ENCODE measurements at places on chromosomes 1 and 21.

GRCh38 chr1:15709226-15709625 is 25.1 kb downstream of the PLEKHM2 start:
- no peak for DNase-seq

- DNase-seq = no peak
These were observed 33.0 kb upstream of the KCNN3 start for GRCh38 chr1:154902938-154903566.

DNA sequence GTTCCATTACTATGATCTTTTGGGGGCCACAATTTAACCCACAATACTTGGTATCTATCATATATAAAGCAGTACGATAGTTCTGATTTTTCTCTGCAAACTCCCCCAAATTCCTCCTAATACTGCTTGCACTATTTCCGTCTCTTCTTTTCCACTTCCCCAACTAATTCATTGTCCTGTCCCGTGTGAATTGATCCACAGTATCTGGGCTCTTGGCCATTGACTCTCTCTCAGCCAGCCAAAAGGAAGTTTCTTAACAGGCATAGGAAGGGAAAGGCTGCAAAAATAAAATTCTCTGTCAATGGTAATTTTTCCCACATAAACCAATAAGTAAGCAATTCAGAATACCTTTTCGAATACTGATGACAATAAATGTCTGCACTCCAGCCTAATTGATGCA is 91.7 kb upstream of the DSCAM start:
- no peak for DNase-seq

DNA sequence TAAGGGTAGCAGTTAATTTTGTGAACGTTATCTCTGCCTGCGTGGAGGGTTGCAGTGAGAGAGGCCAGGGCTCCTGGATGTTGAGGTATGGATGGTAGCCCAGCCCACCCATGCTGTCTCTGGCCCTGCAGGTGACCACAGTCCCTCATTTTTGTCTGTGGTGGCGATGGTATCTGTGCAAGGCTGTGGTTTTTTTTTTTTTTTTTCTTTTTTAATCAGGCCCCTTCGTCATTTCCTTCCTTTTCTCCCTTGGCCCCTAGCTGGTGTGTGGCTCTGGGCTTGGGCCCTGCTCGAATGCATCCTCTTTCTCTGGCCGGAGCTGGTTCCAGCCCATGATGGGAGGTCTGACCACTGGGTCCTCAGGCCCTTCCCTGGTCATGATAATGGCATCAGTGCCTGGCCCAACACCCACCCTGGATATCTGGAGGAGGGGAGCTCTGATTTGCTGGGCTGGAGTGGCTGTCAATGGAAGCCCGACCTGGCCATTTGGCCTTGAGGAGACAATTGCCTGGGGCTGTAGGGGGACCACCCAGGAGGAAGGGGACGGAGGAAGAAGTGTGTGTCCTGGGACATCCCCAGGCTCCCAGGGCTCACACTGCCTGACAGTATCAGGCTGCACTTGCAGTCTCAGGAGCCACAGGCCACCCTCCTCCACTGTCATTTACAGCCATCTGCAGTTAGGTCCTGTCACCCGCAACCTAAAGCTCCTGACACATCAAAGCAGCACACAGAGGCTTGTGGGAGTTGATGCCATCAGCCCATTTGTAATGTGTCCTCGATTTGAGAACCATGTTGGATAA is 8.1 kb upstream of the RNF187 start:
- no peak for DNase-seq

DNA sequence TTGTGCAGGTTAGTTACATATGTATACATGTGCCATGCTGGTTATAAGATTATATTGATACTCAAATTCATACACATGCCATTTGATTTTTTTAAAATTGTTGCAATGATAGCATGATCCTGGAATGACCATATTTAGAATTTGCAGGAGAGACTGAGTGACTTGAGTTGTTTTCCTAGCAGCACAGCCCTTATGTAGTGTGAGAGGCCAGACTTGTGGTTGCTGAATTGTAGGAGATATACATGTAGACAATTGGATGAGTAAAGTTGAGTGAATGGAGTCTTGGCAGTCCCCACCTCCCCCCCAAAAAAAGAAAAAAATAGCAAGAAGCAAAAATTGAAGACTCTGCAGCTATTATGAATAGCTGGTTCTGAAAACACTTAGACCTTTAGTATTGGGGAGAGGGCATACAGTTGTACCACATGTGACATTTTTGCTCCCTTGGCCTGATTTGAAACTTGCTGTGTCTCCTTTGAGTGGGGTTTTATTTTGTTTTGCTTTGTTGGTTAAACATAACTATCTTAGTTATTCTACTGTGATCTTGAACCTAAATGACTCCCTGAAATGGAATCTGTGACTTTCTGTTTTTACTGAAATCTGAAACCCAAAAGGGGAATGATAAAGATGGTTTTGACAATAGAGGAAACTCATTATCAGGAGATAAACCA is 280.3 kb downstream of the HMCN1 start:
- DNase-seq = no peak

DNA sequence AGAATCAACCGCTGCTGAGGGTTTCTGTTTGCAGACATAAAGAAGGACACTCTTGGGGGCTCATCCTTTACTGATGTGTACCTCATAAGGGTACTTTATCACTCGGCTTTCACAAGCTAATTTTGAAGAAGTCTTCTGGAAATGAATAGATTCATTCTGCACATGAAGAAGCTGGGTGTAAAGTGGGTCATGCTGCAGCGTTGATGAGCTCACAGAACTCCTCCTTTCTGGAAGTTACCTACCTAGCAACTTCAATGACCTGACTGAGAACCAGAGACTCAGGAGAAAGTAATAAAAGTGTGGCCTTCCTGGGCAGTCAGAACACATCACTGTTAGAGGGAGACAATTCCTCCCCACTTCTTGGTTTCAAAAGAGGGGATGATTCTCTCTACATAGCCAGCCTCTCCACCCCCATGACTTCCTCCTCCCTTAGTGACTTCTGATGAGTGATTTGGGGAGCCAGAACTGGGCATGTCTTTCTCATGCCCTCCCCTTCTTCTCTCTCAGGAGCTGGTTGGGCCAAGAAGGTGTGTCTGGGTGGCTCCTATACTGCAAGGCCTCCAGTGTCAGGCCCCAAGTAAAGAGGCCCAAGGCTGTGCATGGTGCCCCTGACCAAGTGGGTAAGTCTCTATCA is 27.0 kb downstream of the PCNX2 start:
- no peak for DNase-seq

GRCh38 chr1:7366955-7367665 is 404.0 kb upstream of the VAMP3 start:
- no peak for DNase-seq

- DNase-seq = no peak
These were observed 141.0 kb upstream of the NGF start for GRCh38 chr1:115479055-115479482.

GRCh38 chr1:42747125-42747524 is 7.1 kb upstream of the CLDN19 start:
- DNase-seq = no peak

DNA sequence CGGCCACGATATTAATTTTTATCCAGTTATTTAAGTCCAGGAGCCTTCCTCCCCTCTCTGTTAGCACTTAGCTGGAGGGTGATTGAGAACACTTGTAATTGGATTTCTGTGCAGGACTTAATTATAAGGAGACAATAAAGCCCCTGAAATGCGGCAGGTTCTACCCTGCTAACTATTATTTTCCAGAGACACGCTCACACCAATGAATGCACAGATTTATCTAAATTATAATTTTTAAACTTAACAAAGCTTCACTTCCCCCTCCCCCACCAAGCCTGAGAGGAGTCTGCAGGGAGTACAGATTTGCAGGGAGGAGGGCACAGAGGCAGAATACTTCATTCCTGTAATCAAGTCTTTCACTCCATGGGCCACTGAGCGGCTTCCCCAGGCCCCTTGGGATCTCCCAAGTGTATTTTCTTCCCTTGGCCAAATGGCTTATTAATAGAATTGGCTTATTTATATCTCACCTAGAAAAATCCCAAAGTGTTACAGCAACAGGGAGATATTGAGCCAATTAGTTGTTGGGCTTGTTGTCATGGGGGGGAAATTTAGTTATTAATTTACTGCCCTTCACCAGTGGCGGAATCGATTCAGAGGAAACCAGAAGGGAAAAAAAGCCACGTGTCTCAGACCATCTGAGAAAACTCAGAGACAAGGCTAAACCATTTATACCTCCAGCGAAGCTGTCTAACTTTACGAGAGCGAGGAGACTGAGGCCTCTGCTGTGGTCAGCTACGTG is 99.0 kb upstream of the CD34 start:
- no peak for DNase-seq

- DNase-seq = no peak
These were observed 30.5 kb downstream of the ENO1 start for GRCh38 chr1:8847990-8848389.

- no peak for DNase-seq
These were observed 17.3 kb downstream of the NOC2L start for GRCh38 chr1:941588-942383.

DNA sequence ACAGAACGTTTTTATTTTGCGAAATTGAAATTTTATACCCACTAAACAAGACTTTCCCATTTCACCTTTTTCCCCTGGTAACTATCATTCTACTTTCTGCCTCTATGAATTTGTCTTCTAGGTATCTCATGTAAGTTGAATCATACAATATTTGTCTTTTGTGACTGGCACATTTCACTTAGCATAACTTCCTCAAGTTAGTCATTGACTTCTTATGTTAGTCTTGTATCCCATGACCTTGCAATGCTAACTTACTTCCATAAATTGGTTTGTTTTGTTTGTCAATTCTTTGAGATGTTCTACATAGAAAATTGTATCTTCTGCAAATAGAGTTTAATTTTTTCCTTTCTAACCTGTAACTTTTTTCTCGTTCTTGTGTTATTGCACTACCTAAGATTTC is 26.9 kb downstream of the SH3BP5L start:
- DNase-seq = no peak

DNA sequence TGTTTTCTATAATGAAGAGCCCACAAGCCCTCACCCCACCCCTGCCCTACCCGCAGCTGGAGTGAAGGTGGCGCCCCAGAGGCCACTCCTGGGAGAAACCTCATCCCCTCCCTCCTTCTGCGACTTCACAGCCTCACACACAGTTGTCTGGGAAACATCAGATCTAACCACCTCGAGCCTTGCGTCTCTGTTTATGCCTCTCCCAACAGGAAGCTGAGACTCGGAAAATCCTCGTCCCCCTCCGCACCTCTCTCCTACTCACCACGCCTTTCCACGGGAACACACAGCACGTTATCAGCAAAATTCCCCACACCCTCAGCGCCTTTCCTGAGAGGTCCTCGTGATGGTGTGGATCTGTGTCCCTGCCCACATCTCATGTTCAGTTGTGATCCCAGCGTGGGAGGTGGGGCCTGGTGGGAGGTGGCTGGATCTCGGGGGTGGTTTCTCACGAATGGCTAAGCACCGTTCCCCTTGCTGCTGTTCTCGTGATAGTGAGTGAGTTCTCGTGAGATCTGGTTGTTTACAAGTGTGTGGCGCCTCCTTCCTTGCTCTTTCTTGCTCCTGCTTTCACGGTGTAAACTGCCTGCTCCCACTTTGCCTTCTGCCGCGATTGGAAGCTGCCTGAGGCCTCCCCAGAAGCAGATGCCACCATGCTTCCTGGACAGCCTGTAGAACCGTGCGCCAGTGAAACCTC is 190.6 kb downstream of the KIF26B start:
- DNase-seq = no peak

- DNase-seq = no peak
These were observed 618 bp upstream of the SERTAD4 start for GRCh38 chr1:210231846-210232510.

- no peak for DNase-seq
These were observed 1.8 kb downstream of the CD101 start for GRCh38 chr1:117003223-117003875.

GRCh38 chr1:6350416-6351088 is 43.0 kb downstream of the ACOT7 start:
- no peak for DNase-seq

DNA sequence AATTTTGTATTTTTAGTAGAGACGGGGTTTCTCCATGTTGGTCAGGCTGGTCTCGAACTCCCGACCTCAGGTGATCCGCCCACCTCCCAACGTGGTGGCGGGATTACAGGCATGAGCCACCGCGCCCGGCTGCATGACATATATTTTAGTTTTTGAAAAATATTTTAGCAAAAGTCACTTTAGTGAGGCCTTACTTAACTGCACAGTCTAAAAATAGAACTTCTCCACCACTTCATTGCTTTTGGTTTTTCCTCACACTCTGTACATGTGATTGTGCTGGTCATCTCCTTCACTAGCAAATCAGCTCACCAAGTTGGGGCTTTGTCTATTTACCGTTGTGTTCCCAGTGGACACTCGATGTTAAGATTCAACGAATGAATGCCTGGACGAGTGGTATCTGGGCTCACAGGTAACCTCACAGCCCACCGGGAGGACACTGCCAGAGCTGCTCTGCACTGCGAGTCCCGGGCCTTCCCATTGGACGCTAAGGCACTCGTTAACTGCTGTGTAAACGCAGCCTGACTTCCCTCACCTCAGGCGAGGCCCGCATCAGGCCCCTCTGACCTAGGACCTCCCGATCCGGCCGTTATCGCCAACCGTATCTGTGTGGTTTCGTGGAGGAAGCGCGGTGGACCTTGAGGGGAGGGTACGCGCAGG is 14.0 kb upstream of the ZNF692 start:
- DNase-seq = no peak

DNA sequence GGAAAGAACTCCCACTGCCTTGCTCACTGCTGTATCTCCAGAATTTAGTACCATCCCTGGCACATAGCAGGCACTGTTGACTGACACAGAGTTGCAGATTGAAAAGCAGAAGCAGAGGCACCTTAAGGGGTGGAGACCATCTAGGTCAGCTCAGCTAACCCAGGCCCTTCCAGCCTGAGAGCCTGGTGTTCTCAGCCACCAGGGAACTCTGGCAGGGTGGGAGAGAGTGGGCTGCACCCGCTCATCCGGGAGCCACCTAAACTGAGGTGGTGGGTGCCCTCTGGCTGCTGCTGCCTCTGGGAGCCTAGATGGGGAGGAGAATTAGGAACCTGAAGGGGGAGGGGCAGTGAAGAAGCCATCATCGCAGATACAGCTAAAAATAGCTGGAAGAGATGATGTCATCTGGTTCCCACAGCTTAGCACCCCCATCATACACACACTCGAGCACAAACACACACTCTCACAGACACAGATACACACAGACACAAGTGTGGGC is 1.5 kb upstream of the TSPAN1 start:
- DNase-seq = no peak

DNA sequence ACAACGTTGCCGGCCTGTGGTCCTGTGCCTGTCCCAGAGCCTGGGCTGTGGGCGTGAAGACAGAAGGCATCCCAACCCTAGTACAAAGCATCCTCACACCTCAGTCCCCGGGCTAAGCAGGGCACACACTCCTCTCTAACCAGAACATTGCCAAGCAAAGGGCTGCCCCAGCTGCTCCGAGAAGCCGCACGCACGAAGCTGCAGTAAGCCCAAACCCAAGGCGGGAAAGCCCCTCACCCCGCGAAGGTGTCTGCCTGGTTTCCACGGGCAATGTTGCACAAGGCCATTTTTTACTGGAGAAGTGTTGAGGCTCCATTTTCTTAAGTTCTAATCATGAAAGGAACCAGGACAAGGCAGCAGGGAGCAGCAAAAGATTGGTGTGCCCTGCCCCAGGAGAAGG is 519.0 kb downstream of the NPHP4 start:
- DNase-seq = no peak

GRCh38 chr1:181111559-181111958 is 23.1 kb downstream of the IER5 start:
- no peak for DNase-seq
